ENCODE measurements at places on chromosomes 5 and 9.

- no peak for DNase-seq
These were observed 51.4 kb downstream of the COL5A1 start for GRCh38 chr9:134693011-134693410.

- no peak for DNase-seq
These were observed 33.3 kb downstream of the TDRD7 start for GRCh38 chr9:97445119-97445701.

GRCh38 chr5:91016322-91016721 is 366.8 kb downstream of the ARRDC3 start:
- DNase-seq = no peak

- no peak for DNase-seq
These were observed 40.5 kb downstream of the BOD1 start for GRCh38 chr5:173575985-173576384.

GRCh38 chr9:110821064-110821463 is 152.5 kb downstream of the MUSK start:
- DNase-seq = no peak

Data from activated CD4-positive, CD25-positive, alpha-beta regulatory T cell treated with anti-CD3 and anti-CD28 coated beads, Interleukin-2, amount 50 U/mL, for 72 hours (primary cell).